LHCN-M2 (cell line): ENCODE measurements at places on chromosomes 11 and 22. TPM values are rescaled to one million over a fixed set of nuclear protein-coding genes. Genes with fewer than 3 reads are reported as not detected.

The CCDC85B gene
- total RNA-seq, result 91.2 and 95.5 TPM in 2 replicates

The OR51I1 gene
- not detected in 2 replicates for total RNA-seq

DNA sequence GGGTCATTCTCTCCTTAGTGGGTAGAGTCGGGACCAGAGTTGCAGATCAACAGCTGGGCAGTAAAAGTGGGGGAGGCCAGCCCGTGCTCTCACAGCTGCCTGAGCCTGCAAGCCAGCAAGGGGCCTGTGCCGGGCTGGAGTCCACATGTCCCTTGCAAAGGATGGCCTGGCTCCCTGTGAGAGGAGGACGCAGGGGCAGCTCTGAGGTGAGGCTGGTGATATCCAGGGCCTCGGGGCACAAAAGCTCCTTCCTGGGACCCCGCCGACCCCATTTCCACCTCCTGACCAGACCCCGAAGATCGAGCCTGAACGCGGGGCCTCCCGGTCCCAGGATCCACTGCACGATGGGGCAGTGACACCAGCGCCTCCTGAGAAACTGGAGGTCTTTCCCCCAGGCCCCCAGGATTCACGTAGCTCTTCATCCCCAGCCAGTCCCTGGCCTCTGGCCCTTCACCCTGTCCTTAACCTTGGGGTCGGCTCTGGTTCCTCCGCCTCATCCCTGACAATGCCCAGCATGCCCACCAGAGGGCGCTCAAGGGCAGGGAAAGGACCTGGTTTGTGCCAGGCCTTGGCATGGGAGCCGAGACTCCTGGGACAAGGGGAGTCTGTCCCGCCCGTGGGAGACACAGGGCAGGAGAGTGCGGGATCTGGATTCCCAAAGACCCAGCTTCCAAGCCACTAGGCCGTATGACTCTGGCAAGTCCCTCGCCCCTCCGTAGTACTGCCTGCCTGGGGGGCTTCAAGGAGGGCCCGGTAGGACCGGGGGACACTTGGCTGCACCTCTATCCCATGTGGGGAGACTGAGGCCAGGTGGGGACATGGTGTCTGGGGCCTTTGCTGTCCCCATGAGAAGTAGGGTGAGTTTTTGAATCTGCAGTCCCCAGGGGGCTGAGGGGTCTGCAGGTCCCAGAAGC lies 17.8 kb upstream of the WNT7B start:
- peak; percentile 71 for DNase-seq

- DNase-seq, result no peak
Measured at GRCh38 chr22:42273855-42274451, 3.5 kb upstream of the TCF20 start.

GRCh38 chr11:111531687-111532364 lies 8.7 kb upstream of the LAYN start:
- DNase-seq, result peak; percentile 92

GRCh38 chr22:46791201-46791731 lies 28.8 kb downstream of the TBC1D22A start:
- peak; percentile 71 for DNase-seq
